ENCODE measurements at places on chromosomes 5 and 9.

DNA sequence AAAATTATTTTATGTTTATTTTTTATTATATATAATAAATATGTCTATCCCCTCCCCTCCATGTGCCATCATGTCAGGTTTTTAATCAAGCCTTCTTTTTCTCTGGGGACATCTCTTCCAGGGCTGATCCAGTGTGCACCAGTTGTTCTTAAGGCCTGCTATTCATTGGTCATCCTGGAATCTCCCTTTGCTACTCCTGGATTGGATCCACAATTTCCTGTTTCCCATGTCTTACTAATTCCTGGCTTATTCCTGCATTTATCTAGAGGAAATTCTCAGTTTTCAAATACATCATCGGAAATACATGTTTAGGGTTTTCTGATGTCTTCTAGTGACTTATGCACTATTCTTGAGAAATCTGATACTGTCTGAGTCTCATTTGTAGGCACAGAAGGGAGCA lies 56.8 kb downstream of the ANGPTL2 start:
- no peak for DNase-seq

- no peak for DNase-seq
Observed at GRCh38 chr5:36722900-36723299, 116.5 kb downstream of the SLC1A3 start.

DNA sequence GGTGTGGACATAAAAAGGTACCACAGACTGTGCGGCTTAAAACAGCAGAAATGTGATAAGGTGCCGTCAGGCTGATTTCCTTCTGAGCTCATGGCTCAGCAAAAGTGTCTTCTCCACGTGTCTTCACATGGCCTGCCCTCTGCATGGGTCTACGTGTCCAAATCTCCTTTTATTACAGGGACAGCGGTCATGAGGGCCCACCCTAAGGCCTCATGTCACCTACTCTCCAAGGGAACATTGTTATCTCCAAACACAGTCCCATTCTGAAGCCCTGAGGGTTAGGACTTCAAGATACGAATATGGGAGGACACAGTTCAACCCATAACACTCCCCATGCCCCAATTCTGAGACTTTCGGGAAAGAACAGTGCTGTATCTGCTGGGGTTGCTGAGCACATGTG lies 35.2 kb downstream of the COL23A1 start:
- no peak for DNase-seq

GRCh38 chr9:121853617-121854395 lies 202.4 kb downstream of the DAB2IP start:
- DNase-seq, result no peak

GRCh38 chr9:125366676-125367075 lies 105.0 kb downstream of the GAPVD1 start:
- no peak for DNase-seq

DNA sequence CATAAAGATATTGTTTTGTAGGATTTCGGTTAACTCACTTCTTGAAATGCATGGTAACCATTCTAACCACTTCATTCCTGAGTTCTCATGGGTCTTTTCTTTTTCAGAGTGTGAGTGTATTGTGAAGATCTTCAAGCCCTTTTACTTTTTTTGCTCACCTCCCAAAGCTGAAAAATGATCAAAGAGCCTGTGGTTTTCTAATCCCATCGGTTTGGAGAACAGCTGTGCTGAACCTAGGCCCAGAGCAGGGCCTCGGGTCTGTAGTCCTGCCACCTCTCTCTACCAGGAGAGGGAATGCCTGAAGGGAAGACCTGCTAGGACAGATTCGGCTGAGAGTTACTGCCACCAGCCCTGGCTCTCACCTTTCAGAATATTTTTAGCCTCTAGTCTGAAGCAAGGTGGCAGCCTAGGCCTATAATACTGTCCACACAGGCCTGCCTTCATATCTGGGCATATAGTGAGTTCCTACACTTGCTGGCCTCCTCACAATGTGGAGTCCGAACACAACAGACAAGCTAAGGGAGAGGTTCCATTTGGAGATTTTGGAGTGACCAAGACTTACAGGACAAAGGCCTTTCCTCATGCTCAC lies 13.8 kb downstream of the RGMB start:
- DNase-seq, result no peak

- no peak for DNase-seq
Observed at GRCh38 chr9:10571699-10572098, 41.1 kb downstream of the PTPRD start.

DNA sequence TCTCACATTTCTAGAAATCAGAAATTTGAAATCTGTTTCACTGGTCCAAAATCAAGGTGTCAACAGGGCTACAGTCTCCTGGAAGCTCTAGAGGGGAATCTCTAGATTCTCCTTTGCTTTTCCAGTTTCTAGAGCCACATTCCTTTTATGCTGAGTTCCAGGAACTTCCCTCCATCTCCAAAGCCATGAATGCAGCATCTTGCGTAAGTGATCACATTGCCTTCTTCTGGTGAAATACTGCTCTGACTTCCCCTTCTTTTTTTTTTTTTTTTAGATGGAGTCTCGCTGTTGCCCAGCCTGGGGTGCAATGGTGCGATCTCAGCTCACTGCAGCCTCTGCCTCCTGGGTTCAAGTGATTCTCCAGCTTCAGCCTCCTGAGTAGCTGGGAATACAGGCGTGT lies 23.8 kb downstream of the GDA start:
- DNase-seq, result no peak

Measured in mesenteric fat pad (tissue), 1 donor.